ENCODE measurements at places on chromosomes 16 and 17.

DNA sequence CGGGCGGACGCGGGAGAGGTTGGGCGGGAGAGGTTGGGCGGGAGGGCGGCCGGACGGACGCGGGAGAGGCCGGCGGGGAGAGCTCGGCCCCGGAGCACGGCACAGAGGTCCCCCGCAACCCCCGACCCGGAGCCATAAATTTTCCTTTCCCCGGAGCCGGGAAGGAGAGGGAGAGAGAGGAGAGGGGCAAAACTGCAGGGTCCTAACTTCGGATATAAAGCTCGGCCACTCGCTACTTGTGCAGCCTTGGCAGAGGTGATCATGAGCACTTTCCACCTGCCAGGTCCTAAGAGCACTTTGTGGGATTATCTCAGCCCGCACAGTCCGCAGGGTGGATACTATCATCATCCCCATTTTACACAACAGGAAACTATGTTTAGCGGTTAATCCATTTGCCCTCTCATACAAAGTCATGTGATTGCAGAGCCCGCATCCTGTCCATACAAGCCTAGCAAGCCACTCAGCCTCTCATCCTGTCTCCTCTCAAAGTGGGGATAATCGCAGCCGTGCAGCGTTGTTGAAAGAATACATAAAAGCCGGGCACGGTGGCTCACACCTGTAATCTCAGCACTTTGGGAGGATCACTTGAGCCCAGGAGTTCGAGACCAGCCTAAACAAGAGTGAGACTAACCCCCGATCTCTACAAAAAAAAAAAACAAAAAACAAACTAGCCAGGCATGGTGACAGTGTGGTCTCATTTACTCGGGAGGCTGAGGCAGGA is 780 bp upstream of the DCAKD start:
- no peak for DNase-seq

DNA sequence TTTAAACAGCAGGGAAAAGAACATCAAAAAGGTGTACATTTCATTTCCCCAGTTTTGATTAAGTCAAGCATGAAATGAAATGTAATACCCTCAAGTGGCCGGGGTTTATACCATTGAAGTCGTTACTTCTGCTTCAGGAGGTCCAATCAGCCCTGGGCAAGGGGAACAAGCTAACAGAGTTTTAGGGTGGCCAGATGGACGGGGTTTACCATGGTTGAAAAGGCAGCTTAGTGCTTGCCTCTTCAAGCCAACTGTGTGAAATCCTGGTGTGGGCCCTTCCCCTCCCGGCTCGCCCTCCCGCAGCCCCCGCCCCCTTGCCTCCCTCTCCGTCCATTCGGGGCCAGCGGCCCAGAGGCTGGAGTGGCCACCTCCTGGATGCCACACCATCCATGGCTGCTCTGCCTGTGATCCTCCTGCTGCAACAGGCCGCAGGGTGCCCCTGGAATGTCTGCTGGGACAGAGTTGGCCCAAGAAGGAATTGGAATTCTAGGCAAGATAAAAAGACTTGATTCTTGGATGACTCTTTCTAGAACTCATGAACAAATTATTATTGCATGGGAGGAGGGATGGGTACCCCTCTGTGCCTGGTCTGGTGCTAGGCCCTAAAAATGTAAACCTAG is 296.2 kb upstream of the IRX3 start:
- DNase-seq, result no peak

GRCh38 chr16:1363501-1364041 is 11.8 kb downstream of the GNPTG start:
- peak; percentile 14 for DNase-seq

DNA sequence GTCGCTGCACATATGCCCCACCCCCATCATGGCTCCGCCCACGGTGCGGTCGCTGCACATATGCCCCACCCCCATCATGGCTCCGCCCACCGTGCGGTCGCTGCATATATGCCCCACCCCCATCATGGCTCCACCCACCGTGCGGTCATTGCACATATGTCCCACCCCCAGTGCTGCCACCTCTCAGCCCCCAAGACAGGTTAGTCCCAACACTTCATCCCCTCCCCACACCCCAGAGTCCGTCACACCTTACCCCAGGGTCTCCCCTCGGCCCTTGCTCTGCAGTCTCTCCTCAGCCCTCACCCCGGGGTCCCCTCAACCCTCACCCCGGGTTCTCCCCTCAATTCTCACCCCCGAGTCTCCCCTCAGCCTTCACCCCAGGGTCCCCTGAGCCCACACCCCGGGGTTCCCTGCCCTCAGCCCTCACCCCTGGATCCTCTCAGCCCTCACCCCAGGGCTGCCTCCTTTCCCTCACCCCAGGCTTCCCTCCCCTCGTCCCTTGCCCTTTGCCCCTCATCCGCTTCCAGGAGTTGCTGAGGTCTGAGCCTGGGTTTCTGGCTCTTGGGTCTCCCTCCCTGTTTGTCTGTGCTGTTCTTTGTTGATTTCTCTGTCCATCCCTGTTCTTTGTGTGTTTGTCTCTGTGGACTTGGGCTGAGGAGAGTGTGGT is 25.6 kb downstream of the TPSG1 start:
- no peak for DNase-seq

DNA sequence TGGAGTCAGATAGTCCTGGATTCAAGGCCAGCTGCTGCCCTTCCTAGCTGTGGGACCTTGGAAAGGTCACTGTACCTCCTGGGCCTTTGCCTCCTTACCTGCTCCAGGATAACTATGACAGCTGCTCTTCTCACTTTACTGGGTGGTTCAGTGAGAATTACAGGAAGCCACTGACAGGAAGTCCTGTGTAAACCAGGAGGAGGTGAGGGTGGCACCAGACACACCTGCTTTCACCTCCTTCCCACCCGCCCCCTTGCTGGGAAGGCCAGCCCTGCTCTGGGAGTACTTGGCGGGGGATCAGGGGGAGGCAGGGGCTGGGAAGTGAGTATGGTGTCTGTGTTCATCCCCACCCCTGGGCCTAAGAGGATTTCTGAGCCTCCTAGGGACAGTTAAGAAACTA is 42.6 kb downstream of the CPNE2 start:
- no peak for DNase-seq

- no peak for DNase-seq
Measured at GRCh38 chr16:6732166-6732565, 600.5 kb upstream of the RBFOX1 start.

GRCh38 chr16:912322-912683 is 58.5 kb downstream of the LMF1 start:
- DNase-seq, result no peak

DNA sequence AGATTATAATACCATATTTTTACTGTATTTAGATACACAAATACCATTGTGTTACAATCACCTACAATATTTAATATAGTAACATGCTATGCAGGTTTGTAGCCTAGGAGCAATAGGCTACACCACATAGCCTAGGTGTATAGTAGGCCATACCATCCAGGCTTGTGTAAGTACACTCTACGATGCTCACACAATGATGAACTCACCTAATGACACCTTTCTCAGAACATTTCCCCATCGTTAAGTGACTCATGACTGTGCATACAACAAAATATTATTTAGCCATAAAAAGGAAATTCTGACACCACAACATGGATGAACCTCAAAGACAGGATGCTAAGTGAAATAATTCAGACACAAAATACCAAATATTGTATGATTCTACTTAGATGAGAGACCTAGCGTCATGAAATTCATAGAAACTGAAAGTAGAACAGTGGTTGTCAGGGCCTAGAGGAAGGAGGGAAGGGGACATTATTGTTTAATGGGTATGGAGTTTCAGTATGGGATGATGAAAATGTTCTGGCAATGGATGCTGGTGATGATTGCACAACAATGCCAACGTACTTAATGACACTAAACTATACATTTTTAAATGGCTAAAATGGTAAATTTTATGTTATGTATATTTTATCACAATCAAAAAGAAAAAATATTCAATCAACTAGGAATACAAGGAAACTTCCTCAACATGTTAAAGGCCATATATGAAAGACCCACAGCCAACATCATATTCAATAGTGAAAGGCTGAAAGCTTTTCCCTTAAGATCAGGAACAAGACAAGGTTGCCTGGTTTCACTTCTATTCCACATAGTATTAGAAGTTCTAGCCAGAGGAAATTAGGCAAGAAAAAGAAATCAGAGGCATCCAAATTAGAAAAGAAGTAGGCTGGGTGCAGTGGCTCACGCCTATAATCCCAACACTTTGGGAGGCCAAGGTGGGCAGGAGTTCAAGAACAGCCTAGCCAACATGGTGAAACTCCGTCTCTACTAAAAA is 5.9 kb upstream of the C16orf87 start:
- DNase-seq, result no peak

DNA sequence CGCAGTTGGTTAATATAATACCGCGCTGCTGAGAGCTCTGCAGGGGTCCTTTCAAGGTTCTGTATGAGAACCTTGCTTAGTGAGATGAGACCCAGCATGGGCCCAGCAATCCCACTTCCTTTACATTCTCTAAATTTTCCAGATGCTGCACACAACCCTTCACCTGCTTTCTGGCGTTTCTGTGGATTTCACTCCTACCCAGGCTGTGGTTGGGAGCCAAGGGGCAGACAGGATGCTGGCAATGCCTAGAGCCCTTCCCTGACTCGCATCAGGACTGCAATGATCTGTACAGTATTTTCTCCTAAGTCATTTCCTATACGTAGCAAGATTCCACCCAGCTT is 10.1 kb upstream of the PIPOX start:
- DNase-seq, result no peak

DNA sequence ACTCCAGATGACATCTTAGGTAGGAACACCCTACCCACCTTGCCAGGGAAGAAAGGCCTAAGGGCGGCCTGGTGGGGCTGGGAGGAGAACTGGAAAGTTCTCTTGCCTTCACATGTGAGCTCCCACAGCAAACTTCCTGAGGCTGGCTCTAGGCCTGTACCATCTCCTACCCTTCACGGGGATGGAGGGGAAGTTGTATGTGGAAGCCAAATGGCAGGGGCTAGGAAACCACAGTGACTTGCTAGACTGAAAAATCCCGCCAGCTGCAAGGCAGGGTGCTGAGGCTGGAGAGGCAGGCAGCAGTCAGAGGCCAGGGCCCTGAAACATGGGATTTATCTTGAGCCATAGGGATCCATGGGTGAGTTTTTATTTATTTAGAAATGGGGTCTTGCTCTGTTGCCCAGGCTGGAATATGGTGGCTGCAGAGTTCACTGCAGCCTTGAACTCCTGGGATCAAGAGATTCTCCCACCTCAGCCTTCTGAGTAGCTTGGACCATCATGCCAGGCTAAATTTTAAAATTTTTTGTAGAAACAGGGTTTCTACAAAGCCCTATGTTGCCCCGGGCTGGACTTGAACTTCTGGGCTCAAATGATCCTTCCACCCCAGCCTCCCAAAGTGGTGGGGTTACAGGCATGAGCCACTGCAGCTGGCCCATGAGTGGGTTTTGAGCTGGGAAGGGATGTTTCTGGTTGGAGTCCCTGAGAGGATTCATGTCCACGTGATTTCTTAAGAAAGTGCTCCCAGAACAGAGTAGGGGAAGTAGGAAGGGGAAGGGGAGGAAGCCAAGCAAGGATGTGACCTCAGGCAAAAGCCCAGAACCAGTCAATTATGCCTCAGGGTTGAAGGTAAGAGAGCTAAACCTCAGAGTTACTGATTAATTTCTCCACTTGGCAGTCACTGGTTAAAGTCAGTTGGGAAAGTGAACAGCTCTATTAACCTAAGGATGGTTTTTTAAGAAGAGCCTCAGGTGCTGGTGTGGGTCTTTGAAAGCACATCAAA is 4.0 kb upstream of the KAT8 start:
- no peak for DNase-seq

GRCh38 chr17:76090517-76091129 is 11.6 kb downstream of the ZACN start:
- DNase-seq, result no peak

GRCh38 chr16:19375561-19376158 is 42.0 kb upstream of the TMC5 start:
- DNase-seq, result peak; percentile 33

GRCh38 chr17:31877911-31878702 is 19.1 kb upstream of the COPRS start:
- peak; percentile 42 for DNase-seq

DNA sequence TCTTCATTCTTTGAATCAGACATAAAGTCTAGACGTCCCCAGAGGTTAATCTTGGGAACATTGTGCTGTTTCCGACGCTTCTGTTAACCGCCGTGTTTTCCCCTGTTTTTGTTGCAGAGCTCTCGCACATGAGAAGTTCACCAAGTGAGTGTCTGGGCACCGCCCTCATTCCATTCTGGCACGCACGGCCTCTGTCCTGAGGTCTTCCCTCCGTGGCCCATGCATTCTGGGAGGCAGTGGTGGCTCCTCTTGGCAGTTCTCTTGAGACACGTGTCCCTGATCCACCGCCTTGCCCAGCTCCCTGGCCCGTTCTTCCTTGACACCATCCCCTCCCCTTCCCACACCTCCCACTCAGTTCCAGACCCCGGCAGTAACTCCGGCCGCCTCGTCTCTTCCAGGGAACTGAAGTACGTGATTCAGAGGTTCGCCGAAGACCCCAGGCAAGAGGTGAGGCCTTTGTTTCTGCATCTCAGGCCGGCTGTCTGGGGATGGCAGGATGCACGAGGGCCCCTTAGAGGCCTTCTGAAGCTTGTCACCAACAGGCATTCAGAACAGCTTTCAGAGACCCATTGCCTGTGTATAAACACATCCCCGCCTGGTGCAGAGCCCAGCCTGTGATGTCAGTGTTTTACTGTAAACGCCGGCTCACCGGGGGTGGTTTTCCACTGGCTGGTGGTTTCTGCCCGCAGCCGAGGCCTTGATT is 85.9 kb upstream of the PLCG2 start:
- no peak for DNase-seq

- DNase-seq, result no peak
Measured at GRCh38 chr17:41803049-41804020, 8.4 kb downstream of the P3H4 start.

GRCh38 chr17:77420095-77420803 is 279.5 kb downstream of the SEC14L1 start:
- DNase-seq, result no peak

DNA sequence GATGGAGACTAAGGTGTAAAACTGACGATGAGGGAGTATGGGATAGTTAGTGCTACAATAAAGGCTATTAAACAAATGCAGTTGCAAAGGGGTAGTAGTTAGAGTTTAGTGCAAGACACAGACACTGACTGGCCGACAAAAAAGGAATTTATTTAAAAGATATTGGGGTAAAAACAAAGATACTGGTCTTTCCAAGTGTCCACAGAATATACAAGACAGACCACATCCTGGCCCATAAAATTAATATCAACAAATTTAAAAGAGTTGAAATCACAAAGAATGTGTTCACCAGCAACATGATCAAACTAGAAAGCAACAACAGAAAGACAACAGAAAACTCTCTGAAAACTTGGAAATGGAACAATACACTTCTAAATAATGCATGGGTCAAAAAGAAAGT is 54.7 kb downstream of the CFDP1 start:
- no peak for DNase-seq

DNA sequence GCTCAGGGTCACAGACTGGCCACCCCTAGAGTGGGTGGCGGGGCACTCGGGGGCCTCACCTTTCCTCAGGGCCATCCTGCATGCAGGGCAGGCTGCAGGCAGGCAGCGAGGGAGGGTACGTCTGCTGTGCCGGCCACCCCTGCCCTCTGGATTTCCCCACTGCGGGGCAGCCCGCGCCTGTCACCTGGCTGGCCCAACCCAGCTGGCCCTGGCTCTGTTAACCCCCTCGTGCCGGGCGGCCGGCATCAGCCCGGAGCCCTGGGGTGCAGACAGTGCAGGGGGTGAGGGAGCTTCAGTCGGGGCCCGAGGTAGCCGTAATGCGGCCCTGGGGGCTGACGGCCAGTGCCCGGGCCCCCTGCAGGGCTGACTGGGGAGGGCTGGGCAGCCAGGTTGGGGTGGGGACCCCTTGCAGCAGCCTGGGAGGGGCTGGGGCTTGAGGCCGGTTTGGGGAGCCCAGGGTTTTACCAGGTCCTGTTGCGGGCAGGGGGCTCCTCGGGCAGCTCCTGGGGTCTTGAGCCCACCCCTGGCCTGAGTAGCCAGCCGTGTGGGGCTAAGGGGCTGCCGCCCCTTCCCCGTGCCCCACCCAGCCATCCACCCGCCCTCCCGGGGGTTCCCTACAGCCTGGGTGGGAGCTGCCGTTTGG is at the start of gene IGFALS:
TSS of gene IGFALS (minus strand) at position 128 of the 643 bp plus-strand sequence. CDS start at position 75, 53 bp downstream.
- DNase-seq, result no peak

All from fibroblast of skin of right quadriceps (primary cell).